ENCODE measurements at places on chromosomes 13 and 19.

DNA sequence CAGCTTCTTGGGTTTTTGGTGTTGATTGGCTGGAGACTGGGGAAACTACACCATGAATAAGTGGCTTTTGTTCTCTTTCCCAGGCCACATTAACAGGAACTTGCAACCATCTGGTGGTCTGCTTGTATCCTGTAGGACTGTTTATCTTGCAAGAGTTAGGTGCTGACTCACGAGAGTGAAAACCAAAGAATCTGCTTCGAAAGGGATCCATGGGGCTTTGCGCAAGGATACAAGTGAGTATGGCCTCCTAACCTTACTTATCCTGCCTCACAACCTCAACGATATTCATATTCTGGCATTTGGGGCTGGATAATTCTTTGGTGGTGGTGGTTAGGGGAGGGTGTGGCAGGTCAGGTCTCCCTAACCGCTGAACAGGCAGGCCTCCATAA lies 4.7 kb upstream of the SIGLECL1 start:
- DNase-seq: no peak

GRCh38 chr13:77565635-77566034 lies 30.1 kb downstream of the SCEL start:
- peak; percentile 9 for DNase-seq

- DNase-seq: peak; percentile 70
Measured at GRCh38 chr13:20160306-20161274, at the start of gene GJA3. GJA3 (minus strand) TSS chr13:20161052; CDS start chr13:20143288, 17,764 bp downstream.

GRCh38 chr13:85236413-85236812 lies 562.8 kb downstream of the SLITRK6 start:
- no peak for DNase-seq

GRCh38 chr19:48113190-48113917 lies 2.7 kb upstream of the PLA2G4C start:
- no peak for DNase-seq

DNA sequence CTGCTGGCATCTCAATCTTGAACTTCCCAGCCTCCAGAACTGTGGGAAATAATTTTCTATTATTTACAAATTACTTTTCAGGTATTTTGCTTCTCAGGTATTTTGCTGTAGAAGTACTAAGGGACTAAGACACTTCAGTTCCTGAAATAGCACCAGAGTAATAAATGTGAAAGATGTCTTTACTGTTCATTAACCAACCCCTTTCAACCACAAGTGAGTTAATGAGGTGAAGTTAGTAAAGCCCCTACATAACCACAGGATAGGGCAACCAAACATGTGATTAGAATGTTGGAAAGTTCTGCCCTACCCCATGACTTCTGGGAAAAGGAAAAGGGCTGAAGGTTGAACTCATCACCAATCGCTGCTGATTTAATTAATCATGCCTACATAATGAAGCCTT lies 2.7 kb upstream of the ZNF345 start:
- DNase-seq: no peak

DNA sequence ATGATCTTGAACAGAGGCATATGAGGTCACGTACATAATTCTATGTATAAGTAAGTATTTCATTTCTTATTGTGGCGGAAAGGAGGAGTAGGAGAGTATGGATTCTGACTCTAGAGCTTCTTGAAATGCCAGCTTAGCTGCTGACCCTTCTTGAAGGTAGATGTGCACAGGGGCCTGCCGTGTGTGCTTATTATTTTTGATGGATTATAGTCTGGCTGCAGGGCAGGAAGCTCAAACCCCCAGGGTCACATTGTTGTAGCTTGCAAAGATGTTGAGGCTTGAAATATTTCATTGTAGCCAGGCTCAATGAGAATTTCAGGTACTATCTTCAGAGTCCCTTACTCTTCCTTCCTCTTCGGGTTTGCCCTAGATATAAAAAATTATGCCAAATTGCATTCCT lies 418.8 kb downstream of the OLFM4 start:
- no peak for DNase-seq

- no peak for DNase-seq
Measured at GRCh38 chr19:28632371-28633080, 580.4 kb downstream of the UQCRFS1 start.

DNA sequence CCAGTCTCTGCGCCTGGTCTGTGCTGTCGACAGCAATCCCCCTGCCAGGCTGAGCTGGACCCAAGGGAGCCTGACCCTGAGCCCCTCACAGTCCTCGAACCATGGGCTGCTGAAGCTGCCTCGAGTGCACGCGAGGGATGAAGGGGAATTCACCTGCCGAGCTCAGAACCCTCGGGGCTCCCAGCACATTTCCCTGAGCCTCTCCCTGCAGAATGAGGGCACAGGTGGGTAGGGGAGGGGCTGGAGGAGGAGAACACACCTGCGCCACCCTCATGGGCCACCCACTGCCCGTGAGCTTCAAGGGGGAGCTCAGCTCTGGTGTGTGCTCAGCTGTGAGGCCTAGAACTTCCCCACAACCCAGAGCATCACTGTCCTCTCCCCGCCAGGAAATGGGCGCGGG lies 38.6 kb upstream of the CD33 start:
- DNase-seq: no peak

DNA sequence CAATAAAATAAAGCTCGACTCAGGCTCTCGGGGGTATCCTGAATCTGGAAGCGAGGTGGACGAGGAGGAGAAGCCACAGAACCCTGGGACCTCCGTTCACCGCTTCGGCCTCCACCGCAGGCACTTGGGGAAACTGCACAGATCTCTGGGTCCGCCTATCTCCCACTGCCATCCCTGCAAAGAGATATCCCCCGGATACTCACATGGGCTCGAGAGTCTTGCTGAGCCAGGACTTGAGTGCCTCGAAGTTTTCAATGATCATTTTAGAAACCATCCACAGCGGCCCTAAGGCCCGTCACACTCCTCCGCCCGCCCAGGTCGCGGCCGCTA lies 589 bp downstream of the RBM26 start:
- DNase-seq: peak; percentile 65

GRCh38 chr19:19489804-19490204 lies 25.5 kb downstream of the TSSK6 start:
- DNase-seq: no peak

- no peak for DNase-seq
Measured at GRCh38 chr13:40181203-40181845, 485.1 kb downstream of the FOXO1 start.

GRCh38 chr13:61777899-61778298 lies 362.2 kb upstream of the PCDH20 start:
- DNase-seq: no peak

- DNase-seq: no peak
Measured at GRCh38 chr19:3781603-3782002, 4.6 kb downstream of the MATK start.

DNA sequence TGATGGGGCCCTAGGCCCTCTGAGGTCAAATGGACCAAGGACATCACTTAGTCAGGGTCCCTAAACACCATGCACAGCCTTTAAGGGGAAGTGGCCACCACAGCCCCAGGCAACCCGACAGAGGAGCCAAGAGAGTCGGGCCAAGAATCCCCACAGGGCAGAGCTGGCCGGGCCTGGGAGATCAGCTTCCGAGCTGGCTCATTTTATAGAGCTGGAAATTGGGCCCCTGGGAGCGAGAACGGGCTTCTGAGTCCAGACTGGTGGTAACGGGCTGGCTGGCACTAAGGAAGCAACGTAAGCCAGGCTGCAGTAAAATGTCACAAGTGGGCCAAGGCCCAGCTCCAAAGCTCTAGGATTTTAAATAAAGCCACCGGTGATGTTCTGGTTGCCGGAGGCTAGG lies 51.1 kb downstream of the HSPH1 start:
- no peak for DNase-seq

DNA sequence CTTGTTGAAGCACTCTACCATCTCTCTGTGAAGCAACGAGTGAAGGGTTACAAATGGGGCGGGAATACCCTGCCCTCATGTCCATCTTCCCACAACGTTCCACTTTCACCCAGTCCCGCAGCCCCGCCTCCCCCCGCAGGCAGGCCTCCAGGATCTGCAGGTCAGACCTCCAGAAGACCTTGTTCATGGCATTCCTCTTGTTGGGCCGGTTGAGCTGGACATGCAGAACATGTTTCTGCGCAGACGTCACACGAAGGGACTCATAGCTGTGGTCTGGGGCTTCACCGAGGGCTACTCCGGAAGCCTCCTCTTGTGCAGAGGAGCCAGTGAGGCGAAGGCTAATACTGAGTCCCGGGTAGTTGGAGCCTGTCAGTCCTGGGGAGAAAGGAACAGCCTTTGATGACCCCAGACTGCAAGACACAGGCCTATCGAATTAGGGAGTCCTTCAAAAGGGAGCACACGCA lies 420 bp downstream of the ECH1 start:
- DNase-seq: no peak

DNA sequence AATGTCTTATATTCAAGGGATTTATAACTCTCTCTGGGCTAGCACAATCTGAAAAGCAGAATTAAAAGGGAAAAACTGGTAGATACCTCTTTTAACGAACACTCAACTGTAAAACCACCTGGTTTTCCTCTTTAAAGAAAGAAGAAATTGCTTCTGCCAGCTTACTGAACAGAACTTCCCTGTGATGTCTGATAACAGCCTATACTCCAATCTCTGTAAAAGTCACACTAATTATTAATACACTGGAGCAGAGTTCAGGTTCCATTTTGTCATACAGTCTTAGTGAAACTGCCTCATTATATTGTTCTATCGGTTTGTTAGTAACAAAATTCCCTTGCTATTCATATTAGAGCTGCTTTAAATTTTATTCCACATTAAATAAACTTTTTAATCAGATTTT lies 251.0 kb upstream of the STARD13 start:
- no peak for DNase-seq

- DNase-seq: no peak
Measured at GRCh38 chr13:110250258-110250891, 56.6 kb downstream of the COL4A1 start.

DNA sequence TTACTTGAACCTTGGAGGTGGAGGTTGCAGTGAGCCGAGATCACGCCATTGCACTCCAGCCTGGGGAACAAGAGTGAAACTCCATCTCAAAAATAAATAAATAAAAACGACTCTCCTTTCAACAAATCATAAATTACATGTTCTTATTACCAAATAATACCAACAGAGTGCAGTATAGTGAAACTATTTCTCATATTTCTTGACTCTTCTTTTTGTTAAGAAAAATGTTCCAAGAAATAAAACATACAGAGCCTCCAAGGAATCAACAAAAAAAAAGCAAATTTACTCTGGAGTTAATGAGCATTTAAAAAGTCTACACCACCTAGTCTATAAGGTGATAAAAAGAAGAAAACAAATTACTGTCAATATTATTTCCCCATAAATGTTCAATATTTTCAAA lies 188.8 kb downstream of the KLF12 start:
- no peak for DNase-seq

GRCh38 chr13:66222926-66223325 lies 1007.2 kb downstream of the PCDH9 start:
- no peak for DNase-seq

- DNase-seq: no peak
Measured at GRCh38 chr13:50950849-50951248, 41.3 kb downstream of the RNASEH2B start.

- no peak for DNase-seq
Measured at GRCh38 chr19:54795758-54796157, 7.7 kb upstream of the KIR2DL4 start.

DNA sequence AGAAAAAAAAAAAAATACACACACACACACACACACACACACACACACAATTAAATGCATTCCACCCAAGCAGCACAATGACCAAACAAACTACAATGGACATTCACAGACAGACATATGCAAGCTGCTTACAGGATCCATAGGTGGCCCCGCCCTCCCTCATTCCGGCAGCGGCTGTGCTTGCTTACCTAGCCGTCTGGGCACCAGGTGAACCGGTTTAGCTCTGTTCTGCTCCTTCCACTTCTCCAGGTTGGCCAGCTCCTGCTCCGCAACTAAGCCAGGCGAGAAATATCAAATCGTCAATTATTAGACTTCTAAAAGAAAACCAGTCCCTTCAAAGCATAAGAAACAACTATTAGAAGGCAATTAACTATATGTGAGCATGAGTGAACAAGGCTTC lies 23.1 kb downstream of the EPSTI1 start:
- DNase-seq: no peak

GRCh38 chr13:50762969-50763567 lies 80.4 kb downstream of the DLEU7 start:
- no peak for DNase-seq

GRCh38 chr13:41461527-41462139 lies 4.3 kb downstream of the RGCC start:
- no peak for DNase-seq

DNA sequence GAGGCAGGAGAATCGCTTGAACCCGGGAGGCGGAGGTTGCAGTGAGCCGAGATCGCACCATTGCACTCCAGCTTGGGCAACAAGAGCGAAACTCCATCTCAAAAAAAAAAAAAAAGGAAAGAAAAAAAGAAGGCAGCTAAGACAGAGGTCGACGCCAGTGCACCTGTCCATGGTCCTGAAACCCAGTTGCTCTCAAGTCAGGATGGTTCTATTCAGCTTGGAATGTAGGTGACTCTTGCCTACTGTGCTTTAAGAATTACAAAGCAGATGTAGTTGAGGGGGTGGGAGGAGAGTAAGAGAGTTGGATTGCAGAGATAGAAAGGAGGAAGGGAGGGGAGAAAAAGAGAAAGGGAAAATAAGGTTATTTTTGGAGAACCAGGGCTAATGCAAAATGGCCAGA lies 18.7 kb downstream of the CACNG7 start:
- no peak for DNase-seq

DNA sequence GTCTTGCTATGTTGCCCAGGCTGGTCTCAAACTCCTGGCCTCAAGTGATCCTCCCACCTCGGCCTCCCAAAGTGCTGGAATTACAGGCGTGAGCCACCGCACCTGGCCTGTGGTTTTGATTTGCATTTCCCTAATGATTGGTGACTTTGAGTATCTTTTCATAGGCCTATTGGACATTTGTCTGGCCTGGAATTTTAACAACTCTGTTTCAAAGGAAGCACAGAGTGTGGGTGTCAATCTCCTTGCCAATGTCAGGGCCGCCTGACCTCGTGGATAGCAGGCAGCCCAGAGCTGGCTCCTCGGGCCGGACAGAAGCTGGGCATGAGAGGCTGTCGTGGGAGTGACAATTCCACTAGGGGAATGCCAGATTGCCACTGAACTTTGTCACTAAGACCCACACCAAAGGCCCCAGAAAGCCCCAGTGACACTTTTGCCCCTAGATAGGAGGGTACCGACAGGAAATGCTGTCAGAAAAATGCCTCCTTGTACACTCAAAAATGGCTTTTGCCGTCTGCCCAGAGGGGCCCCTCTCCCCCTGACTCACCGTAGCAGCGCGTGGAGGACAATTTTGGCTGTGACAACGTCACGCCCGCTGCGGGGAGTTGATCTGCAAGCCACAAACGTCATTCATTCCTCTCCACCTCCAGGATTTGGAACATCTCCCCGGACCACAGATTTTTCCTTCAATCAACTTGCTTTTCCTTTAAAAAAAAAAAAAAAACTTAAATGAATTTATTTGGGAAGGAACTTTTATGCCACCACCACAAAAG lies 11.7 kb upstream of the ADGRE5 start:
- DNase-seq: no peak

DNA sequence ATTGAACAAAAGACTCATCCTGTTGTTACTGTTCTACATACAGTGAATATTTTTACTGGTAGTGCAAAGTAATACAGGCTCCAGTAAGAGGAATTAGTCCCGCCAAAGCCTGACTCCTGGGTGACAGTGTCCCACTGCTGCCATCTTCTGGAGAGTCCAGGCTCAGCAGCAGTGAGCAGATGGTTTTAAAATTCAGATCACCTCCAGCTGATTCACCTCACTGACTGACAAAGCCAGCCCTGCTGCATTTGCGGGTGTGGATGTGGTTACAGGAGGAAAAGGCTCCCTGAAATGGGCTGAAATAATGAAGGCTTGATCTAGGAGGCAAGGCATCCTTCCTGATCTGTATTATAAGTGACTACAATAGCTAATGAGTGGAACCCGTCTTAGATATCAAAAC lies 18.3 kb downstream of the PABPC3 start:
- DNase-seq: peak; percentile 83

- no peak for DNase-seq
Measured at GRCh38 chr19:16001481-16002312, 52.9 kb downstream of the OR10H4 start.
